ENCODE measurements at places on chromosomes 4 and X.
A peak's percentile ranks its signal among the peaks of the same experiment; 100 is the strongest.

- peak; percentile 25 for DNase-seq
These were observed 519 bp downstream of the SLC25A4 start for GRCh38 chr4:185143601-185143969.

GRCh38 chr4:81549984-81550383 is 78.3 kb upstream of the RASGEF1B start:
- DNase-seq, result no peak

DNA sequence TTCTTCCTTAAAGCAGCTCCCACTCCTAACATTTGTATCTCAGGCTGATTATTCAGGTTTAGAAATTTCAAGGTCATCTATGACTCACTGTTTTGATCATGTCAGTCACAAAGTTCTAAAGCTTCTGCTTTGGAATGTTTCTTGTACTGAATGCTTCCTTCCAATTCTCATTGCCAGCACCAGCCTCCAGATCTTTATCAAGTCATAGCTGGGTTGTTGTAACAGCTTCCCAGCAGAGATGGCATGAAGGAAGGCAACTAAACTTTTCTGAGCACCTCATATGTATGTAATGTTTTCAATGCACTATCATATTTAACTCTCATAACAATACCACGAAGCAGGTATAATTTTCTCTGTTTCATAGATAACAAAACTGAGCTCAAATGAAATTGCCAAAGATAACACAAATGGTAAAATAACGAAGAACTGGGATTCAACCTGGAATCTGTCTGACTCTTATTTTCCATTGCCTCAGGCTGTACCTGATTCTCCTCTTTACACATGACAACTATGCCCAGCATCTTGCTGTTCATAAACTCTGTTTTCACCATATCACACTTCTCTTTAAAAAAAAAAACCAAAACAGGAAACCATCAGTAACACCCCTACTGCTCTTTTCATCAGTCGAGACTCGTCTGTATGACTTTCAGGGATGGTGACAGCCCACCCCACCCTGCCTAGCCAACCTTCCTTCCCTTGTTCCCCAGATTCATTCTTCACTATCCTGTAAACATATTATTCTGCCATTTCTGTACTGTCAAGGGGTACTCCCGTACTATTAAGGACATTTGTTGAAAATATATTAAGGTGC is 13.4 kb downstream of the TRPC3 start:
- DNase-seq, result no peak

- no peak for DNase-seq
These were observed 92.6 kb downstream of the NSUN7 start for GRCh38 chr4:40842318-40842717.

GRCh38 chrX:16963216-16963615 is 16.8 kb downstream of the REPS2 start:
- DNase-seq, result no peak

DNA sequence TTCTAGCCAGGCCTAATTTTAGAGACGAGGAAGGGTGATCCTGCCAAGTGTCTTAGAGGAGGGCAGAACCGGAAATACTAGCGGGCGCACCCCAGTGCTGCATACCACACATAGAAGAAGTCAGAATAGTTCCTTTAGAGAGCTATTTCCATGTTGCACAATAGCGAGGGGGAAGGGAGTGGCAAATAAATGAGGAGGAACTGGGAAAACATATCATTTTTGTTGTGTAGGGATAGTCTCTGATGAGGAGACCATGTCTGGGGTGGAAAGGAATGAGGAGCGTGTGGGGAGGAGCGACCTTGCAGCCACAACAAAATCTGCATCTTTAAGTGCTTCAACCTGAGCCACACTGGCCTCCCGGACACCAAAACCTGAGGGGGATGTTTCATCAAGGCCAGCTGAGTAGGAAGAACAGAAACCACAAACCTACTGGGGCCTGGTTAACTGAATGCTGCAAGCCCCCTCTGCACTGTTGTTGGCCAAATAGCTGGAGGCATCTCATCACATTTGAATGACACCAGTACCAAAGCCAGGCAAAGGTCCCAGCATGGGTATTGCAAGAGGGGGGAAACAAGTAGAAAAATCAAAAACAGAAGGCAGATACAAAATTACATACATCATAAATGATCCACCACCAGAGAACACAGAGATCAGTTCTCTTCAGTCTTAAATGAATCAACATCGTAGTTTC is 26.7 kb upstream of the C1QTNF7 start:
- peak; percentile 16 for DNase-seq

- DNase-seq, result no peak
These were observed 170.4 kb downstream of the PCDH18 start for GRCh38 chr4:137361756-137362470.

DNA sequence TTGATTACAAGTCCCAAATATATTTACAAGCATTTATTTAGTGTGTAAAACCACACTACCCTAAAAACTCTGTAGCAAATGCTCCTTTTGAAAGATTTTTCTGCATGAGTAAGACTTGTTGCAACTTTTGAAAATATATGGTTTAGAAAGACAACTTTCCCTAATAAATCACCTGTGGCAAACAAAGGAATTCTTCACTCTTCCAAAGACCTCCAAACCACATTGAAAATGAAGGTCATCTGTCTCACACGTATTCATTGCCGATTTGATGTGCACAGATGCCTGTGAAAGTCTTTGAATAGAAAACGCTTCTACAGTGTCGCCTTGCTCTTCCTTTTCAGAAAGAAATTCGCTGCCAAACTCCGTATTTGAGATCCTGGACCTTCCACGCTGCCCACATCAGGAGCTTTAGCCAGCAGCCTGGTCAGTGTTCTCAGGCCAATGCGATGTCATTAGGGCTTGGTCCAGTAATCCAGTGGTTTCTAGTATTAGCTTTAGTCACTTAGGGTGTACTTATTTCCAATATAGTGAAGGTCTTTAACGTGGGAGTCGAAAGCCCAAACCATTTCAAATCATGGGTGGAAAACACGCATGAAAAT is 22.2 kb downstream of the SPINK2 start:
- no peak for DNase-seq

DNA sequence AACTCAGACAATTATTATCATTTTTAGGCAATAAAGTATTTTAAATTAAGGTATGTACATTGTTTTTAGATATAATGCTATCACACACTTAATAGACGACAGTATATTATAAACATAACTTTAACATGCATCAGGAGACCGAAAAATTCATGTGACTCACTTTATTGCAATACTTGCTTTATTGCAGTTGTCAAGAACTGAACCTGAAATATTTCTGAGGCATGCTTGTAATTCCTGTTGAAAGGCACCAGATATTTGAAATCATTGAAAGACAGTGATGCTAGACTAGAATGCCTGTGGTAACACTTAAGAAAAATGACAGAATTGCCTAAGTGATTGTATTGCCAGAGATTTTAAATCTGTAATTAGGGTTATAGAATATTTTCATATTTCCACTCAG is 175.6 kb upstream of the MAGEB2 start:
- no peak for DNase-seq

GRCh38 chrX:135740681-135741149 is 27.3 kb downstream of the CT45A1 start:
- peak; percentile 25 for DNase-seq

DNA sequence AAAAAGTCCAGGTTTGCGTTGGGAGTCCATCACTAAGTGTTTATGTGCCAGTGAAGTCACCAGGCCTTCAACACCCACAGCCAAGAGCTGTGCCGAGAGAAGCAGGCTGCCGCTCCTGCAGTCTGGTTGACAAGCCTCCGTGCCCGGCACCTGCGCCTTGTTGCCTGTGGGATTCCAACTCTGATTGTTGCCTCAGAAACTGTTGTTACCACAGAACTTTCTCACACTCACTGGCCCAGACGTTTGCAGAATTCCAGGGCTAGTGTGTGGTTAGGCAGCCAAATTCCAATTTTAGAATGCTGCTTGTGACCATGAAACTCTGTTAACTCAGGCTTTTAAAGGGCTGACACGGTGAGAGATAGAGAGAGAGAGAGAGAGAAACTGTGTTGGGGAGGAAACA is 119.5 kb upstream of the LIMCH1 start:
- no peak for DNase-seq

DNA sequence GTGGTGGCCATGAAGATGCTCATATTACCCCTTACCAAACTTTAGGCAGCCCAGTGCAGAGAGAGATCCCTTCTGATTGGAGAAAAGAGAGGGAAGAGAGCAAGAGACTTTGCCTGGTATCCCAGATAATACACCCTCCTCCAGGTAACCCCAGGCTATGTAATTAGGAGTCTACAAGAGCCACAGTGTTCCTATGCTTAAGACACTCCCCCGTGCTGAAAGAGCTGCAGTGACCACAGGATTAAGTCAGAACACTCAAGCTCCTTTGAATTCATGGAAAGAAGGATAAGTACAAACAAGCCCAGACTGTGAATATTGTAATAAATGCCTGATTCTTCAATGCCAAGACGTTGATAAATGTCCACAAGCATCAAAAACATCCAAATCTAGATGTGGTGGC is 41.4 kb downstream of the PABPC4L start:
- no peak for DNase-seq

DNA sequence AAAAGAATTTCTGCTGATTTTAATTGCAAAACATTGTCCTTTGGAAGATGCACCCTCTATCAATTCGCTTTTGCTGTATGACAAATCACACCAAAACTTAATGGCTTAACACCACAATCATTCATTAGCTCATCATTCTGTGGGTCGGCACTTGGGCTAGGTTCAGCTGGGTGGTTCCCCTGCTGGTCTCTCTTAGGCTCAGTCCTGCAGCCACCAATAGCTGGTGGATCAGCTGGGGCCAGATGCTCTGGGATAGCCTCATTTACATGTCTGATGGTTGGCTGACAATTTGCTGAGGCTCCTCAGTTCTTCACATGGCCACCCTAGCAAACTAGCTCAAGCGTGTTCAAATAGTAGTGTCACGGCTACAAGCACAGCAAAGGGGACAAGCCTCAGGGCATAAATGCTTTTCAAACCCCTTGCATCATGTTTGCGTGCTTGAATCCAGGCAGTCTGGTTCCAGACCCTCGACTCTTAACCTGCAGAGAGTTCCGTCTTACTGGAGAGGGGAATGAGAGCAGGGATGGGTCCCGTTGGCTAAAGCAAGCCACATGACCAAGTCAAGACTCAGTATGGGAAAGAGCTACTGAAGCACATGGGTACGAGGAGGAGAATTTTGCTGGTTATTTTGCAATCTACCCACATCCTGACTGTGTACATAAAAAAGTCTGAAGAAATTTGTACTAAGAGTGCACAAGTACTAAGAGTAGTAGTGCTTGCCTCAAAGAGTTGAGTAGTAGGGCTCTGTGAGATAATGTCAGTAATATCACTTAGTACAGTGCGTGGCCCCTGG is 7.5 kb upstream of the ACSL1 start:
- no peak for DNase-seq

- DNase-seq, result no peak
These were observed 7.4 kb upstream of the DYNLT3 start for GRCh38 chrX:37854748-37855147.

- no peak for DNase-seq
These were observed 582.6 kb upstream of the ACTRT1 start for GRCh38 chrX:128634754-128635153.

GRCh38 chrX:152814048-152814447 is 16.5 kb downstream of the CETN2 start:
- no peak for DNase-seq

- no peak for DNase-seq
These were observed 87.8 kb downstream of the DHX15 start for GRCh38 chr4:24496597-24496996.

- no peak for DNase-seq
These were observed 136.6 kb downstream of the VEGFC start for GRCh38 chr4:176656108-176656507.

- DNase-seq, result no peak
These were observed 123.6 kb downstream of the SHROOM3 start for GRCh38 chr4:76558396-76559235.

DNA sequence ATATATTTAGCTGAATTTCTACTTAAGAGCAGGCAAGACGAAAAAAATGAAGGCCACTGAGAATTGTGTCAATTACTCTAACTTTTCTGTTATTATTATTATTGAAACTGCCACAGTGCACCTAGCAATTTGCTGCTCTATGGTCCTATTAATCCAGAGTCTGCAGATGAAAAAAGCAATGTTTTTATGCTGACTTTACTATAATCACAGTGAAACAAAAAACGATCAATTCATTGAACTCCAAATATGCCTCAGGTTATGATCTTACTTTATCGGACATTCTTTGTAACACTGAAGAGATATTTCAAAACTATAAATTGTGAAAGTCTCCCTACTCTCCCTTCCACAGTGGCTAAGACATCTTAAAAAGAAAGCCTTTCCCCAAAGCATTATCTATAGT is 474.4 kb downstream of the KCNIP4 start:
- DNase-seq, result no peak

- DNase-seq, result no peak
These were observed 1674.1 kb downstream of the PCDH7 start for GRCh38 chr4:32394255-32394654.

DNA sequence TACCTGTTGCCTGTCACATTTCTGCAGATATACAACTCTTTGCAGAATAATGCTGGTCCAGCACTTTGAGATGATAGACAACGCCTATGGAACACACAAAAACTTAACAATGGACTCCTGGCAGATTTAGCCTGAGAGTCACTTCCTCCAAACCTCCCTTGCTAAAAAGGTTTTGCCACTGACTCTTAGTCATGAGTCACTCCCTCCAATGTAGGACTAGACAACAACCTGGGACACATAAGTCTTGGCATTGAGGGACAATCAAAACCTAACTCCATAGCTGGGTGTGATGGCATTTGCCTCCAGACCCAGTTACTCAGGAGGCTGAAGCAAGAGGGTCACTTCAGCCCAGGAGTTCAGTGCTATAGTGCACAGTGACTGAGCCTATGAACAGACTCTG is 22.0 kb upstream of the EIF4E start:
- no peak for DNase-seq

DNA sequence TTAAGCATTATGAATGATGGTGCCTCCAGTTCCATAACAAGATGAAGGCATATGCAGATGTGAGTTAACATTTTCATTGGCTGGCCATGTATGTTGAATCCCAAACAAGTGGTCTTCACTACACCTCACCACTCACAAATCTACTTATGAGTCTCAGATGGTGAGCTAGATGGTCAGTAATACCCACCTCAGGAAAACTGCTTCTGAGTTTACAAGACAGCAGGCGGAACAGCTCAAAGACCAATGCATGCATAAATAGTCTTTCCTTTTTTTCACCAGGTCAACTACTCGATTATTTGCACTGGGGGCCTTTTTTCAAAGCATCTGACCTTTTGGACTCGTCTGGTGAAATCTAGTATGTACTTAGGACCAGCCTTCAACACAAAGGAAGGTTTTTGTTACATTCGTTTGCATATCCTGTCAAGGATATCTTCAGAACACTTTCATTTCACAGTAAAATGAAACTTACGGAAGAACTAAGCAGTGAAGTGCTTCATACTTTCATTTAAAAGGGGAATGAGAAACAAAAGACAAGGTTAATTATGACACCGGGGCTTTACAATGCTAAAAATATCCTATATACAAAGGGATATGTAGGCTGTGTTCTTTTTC is 23.1 kb upstream of the TLR7 start:
- no peak for DNase-seq

DNA sequence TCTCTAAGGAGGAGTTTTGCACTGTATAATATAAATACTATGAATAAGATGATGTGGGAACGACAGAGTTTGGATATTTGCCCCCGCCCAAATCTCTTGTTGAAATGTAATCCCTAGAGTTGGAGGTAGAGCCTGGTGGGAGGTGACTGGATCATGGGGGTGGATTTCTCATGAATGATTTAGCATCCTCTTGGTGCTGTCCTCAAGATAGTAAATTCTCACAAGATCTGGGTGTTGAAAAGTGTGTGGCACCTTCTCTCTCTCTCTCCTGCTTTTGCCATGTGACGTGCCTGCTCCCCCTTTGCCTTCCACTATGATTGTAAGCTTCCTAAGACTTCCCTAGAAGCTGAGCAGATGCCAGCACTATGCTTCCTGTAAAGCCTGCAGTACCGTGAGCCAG is 241.6 kb upstream of the ETNPPL start:
- DNase-seq, result no peak

Data from germinal center (tissue), 1 donor.